ENCODE measurements at places on chromosomes 11 and 22. TPM values are rescaled to one million over a fixed set of nuclear protein-coding genes. Genes with fewer than 3 reads are reported as not detected.

- no peak for DNase-seq
- no peak within 1 kb of the TSS for H3K4me3 ChIP-seq
- H3K36me3 ChIP-seq, result no peaks in the 10 kb centered on the region
- H3K27ac ChIP-seq, result no peak within 1 kb of the TSS
- no peaks in the 10 kb centered on the region for H3K4me1 ChIP-seq
- no peaks in the 10 kb centered on the region for H3K27me3 ChIP-seq
Measured at GRCh38 chr11:4919250-4919649, at the start of gene OR51G2. Gene OR51G2, minus strand, starts transcription at chr11:4919350. Its CDS starts 3,687 bp downstream, at chr11:4915663.

GRCh38 chr11:8545698-8546366, 48.2 kb downstream of the STK33 start:
- no peaks in the 10 kb centered on the region for H3K4me1 ChIP-seq
- H3K27me3 ChIP-seq, result no peaks in the 10 kb centered on the region
- H3K4me3 ChIP-seq, result no peak overlapping the region
- H3K36me3 ChIP-seq, result no peaks in the 10 kb centered on the region
- no peak overlapping the region for H3K27ac ChIP-seq

The OR51I1 gene
- polyA plus RNA-seq, result not detected

The ALDH3B2 gene
- 0.91 TPM for polyA plus RNA-seq

DNA sequence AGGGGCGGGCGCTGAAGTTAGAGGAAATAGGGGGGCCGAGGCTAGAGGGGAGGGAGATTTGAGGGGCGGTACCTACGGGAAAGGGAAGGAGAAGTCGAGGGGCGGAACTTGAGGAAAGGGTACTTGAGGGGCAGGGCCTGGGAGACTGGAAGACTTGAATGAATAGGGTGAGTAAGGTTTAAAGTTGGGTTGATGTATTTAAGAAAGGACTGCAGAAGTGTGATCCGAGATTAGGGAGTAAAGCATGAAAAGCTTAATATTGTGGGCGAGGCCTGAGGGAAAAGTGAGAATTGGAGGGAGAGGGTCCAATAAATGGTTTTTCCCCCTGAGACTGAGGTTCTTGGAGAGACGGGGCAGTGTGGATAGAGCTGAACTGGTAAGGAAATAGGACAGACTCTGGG, 723 bp downstream of the HSCB start:
- H3K27me3 ChIP-seq, result no peaks in the 10 kb centered on the region
- H3K27ac ChIP-seq, result peak overlapping the region; percentile 99
- DNase-seq, result peak; percentile 91

DNA sequence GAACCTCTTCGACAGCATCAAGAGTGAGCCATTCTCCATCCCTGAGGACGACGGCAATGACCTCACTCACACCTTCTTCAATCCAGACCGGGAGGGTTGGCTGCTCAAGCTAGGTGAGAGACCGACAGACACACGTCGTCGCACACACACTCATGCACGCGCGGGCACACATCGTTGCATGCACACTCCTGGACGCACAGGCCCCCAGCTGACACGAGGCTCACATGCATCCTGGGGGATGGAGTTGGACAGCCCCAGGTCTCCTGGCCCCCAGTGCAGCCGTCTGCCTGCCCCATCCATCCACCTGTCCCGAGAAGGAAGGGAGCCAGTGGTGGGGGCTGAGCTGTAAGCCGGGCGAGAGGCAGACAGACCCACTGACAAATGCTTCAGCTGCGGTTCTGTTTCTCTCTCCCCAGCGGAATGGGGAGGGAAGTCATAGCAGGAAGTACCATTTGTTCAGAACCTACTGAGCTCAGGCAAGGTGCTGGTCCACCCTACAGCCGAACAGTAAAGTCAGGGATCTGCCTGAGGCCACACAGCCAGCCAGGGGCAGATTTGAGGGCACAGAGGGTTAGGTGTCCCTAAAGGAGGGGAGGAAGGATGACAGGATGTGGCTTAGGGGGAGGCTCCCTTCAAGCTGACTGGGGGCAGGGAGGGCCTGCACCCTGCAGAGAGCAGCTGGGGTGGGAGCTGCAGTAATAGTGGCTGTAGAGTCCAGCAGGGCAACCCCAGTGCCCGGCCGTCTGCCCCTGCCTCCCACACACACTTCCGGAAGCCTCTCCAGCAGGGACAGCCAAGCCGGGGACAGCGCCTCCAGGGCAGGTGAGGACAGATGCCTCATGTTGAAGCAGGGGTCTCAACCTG, 27.1 kb downstream of the CYTH4 start:
- H3K27ac ChIP-seq, result no peak overlapping the region
- H3K27me3 ChIP-seq, result no peaks in the 10 kb centered on the region

The C11orf91 gene
- polyA plus RNA-seq, result not detected

The PDE3B gene
- polyA plus RNA-seq, result 30.3 TPM

The SCUBE2 gene
- polyA plus RNA-seq, result 38.5 TPM

The OR5T1 gene
- not detected for polyA plus RNA-seq

The MOGAT2 gene
- polyA plus RNA-seq, result not detected

DNA sequence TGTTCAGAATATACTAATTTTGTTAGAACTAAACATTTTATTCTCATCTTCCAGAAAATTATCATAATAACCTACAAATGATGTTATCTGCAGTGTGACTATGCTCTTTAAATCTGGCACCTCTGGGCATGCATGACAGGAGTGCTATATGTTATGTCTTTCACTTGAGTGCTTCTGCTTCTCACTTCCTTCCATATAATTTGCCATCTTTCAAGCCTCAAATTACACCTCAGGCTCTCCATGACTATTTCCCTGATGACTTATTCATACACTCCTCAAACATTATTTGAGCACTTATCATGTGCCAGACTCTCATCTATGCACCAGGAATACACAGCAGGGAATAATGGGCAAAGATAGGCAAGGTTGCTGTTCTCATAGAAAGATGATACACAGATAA, 219.3 kb upstream of the POU2AF2 start:
- H3K4me1 ChIP-seq, result no peaks in the 10 kb centered on the region
- no peaks in the 10 kb centered on the region for H3K36me3 ChIP-seq
- H3K27ac ChIP-seq, result no peak overlapping the region
- H3K27me3 ChIP-seq, result no peaks in the 10 kb centered on the region
- no peak for DNase-seq
